ENCODE measurements at places on chromosomes 2 and 18.

DNA sequence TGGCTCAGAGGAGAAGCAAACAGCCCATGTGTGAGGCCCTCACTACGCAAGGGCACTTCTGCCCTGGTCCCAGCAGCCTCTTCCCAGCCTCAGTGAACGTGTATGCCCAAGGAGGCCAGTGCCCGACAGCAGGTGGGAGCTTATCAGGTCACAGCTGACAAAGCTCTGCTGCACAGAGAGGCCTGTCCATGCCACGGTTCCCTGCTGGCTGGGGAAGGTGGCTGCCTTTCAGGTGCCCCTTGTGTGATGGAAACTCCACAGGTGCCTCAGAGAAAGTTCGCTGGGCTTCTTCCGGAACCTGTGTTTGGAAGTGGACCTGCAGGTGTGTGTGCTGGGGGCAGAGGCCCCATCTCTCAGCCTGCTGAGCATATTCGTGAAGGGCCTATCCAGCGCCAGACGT, 47.3 kb downstream of the EDAR start:
- DNase-seq: no peak

- no peak for DNase-seq
Measured at GRCh38 chr2:228535396-228535795, 353.9 kb upstream of the SPHKAP start.

DNA sequence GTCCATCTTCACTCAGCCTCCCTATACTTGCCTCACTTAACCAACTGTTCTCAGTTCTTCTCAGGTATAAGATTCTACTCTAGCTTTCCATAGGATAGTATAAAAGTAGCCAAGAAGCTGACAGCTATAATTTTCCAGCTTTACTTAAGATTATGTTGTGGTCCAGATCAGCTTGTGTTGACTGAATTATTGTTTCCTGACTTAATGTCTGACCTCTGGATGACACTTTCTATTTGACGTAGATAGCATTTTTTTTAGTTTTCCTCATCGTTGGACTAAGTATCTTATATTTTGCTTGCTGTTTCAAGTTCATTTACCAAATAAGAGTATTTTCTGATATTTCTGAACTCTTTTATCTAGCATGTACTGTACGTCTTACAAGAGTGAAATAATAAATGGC, 1272.5 kb upstream of the CDH2 start:
- DNase-seq: no peak

- DNase-seq: no peak
Measured at GRCh38 chr2:5698134-5698533, 6.0 kb downstream of the SOX11 start.

DNA sequence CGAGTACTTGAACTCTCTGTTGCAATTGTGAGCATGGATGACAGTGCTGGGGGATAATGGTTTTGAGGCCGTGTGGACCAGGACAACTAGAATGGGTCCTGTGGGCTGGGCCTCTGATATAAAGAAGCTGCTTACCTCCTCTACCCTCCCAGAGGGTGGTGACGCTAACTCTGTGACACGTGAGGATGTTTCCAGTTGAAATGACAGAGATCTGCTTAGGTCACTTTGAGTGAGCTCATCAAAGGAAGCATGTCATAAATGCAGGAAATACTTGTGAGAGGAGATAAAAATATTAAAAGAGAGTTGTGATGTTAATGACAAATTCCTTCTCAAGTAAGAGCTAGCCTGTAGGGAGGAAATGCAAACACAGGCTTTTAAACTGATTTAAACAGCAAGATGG, 16.4 kb downstream of the RMC1 start:
- no peak for DNase-seq

DNA sequence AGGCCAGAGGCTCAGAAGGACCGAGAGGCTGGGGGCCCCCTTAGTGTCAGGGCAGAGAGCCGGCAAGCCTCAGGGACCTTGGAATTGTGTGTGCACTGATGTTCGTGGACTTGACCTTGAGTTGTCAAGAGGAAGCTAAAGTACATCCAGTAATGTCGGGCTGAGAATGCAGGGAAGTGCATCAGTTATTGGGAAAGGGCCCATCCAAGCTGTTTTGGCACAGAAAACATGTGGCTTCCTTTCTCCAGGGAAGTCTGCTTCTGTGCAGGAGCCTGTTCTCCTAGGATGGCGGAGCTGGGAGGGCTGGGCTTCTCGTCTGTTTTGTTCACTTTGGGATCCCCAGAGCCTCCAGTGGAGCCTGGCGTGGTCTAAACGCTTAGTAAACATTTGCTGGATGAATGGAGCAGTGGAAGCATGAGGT, 23.7 kb downstream of the ATOH8 start:
- no peak for DNase-seq
